ENCODE measurements at places on chromosomes 4 and X.

DNA sequence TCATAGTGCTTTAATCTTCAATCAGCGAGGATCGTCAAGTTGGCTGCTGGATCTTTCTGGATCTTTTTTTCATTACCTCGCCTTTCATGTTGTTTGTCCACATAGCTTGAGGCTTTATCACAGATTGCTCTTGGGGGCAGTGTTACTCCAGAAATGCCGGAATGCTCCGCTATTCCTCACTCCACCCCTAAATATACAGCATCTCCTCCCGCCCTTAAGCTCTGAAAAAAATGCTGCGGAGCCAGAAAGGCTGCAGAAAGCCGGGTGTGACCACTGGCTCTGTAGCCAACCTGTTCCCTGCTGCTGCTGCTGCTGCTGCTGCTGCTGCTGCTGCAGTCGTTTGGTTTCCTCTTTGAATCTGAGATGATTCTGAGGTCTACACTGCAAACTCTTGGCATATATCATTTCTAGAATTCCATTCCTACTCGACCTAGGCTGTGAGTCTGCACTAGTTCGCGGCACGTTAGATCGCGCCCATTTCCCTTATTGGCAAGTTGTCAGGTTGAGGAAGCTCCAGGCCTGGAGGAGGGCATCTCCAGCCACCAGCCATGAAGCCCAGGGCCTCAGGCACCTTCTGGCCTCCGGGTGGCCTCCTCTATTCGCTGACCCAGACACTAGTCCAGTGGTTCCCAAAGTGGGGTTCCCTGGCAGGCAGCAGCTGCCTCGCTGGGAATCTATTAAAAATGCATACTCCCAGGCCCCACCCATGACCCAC lies 34.2 kb downstream of the WDR13 start:
- peak; percentile 23 for DNase-seq

GRCh38 chrX:22536746-22537304 lies 264.1 kb downstream of the CBLL2 start:
- no peak for DNase-seq

DNA sequence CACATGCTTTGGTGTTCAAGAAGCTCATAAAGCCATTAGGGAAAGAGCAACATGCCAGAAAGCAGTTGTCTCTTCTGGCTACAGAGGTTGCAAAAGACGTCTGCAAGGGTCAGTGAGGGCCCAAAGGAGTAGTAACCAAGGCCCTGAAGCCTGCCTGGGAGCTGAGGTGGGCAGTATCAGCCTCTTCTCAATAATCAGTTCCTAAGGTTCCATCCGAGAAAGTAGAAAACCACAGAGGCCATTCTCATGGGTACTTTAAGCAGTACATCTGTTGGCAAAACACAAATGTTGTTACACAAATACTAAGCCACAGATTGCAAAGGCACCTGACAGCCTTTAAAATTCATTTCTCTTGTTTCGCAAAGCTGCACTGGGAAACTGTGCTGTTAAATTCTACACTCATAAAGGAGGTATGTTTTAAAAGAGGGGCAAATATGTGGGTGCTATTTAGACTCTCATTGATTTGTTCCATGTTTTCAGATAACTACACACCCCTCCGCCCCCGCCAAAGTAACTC lies 37.7 kb downstream of the MECP2 start:
- no peak for DNase-seq

GRCh38 chrX:52015794-52016193 lies 53.2 kb downstream of the MAGED4B start:
- no peak for DNase-seq

GRCh38 chr4:123412700-123413512 lies 16.3 kb downstream of the SPRY1 start:
- no peak for DNase-seq

DNA sequence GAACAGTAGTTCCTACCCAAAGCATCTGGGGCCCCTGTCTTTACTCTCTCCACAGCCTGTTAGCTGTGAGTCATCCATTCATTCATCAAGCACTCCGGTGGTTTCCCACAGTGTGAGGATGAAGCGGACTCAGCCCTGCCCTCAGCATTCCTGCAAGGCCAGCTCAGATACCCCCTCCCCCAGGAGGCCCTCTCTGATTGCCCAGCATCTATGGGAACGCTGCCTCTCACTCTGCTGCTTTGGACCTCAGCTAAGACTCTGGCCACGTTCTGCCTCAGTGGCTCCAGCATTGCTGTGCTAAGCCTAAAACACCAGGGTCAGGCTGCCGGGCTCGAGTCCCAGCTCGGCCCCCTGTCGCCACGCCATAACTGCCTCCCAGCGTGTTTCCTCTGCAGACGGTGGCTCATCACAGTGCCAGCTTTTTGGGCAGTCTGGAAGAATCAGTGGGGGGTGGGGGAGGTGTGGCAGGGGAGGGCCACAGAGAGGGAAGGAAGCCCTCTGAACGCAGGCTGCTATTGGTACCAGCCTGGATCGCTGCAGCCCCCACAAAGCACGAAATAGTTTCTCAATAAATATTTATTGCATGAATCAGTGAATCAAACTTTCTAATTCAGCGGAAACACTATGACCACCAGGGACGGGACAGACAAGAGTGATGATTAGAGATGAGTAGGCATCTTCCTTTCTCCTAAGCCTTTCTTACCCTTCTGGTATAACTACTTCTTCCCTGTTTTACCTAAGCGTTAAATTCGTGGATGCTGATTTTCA lies 74.4 kb downstream of the SORCS2 start:
- DNase-seq, result no peak

GRCh38 chrX:1411326-1411725 lies 19.4 kb upstream of the SLC25A6 start:
- DNase-seq, result no peak

DNA sequence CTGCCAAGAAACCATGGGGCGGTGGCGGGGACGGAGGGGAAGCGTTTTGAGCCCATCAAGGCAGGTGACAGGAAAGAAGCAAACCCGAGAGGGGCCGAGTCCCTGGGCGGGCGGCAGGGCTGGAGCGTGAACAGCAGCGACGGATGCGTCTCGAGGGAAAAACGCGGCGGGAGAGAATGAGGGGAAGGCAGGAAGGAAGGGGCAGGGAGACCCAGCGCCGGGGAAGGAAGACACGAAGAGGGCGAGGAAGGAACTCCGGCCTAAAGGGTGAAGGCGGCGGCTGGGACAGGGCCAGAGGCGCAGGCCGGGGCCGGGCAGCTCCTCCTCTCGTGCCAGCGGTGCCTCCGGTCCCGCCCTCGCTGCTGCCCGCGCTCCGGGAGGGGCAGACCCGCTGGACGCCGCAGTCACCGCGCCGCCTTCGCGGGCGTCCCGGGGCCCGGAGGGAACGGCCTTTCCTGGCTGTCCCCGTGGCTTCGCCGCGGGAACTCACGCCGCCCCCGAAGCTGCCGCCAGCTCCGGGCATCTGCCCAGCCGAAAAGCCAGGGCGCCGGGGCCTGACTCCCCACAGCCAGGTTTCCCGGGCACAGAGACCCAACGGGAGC lies 751 bp upstream of the RGS12 start:
- DNase-seq, result no peak

DNA sequence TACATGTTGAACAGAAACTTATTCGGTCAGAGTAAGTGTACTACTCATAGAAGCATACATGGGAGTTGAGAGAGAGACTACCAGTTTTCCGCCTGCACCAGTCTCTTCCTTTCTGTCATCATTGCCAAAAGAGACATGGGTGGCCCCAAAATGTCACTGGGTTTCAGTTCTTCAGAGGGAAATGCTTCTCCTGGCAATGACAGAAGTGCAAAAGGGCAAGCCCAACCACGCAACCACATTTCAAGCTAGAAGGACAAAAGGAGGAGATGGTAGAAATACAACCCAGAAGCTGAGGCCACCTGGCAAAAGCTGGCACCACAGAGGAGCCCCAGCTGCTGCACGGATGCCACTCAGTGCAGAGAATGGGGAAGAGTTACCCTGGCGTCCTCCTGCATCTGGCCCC lies 320.1 kb downstream of the BCOR start:
- DNase-seq, result no peak

GRCh38 chr4:42416017-42416416 lies 18.7 kb downstream of the SHISA3 start:
- no peak for DNase-seq
